ENCODE measurements at places on chromosomes 5 and 9.

GRCh38 chr5:147290261-147290660 is 55.4 kb downstream of the STK32A start:
- no peak for DNase-seq

- no peak for DNase-seq
Measured at GRCh38 chr9:124514874-124515273, 7.7 kb upstream of the NR5A1 start.

DNA sequence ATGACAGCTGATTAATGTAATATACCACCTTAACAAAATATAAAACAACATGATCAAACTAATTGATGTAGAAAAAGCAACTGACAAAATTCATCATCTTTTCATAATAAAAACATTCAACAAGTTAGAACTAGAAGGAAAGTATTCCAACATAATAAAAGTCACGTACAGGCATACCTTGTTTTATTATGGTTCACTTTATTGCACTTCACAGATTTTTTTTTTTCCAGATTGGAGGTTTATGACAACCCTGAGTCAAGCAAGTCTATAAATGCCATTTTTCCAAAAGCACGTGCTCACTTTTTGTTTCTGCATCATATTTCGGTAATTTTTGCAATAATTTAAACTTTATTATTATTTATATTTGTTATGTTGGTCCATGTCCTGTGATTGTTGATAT is 1120.3 kb downstream of the PTPRD start:
- no peak for DNase-seq

GRCh38 chr9:122207096-122207495 is 21.7 kb downstream of the LHX6 start:
- DNase-seq, result no peak

- DNase-seq, result no peak
Measured at GRCh38 chr9:136844761-136845464, 2.6 kb downstream of the AJM1 start.

DNA sequence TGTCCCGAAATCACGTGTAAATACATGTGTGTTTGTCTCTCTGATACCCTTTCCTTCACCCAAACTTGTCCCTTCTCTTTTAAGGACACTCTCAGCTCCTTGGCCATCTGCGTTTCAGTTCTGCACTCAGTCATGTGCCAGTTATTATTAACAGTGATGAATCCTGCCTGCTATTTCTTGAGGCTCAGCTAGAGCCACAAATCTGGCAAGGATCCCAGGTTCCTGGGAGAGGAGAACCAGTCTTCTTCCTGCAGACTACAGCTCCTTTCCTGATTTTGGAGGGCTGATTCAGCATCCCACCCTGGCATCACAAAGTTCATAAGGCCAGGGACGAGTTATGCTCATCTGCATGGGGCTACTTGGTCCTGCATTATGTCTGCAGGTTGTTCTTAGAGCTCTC is 5.6 kb downstream of the MAMDC2 start:
- DNase-seq, result no peak

DNA sequence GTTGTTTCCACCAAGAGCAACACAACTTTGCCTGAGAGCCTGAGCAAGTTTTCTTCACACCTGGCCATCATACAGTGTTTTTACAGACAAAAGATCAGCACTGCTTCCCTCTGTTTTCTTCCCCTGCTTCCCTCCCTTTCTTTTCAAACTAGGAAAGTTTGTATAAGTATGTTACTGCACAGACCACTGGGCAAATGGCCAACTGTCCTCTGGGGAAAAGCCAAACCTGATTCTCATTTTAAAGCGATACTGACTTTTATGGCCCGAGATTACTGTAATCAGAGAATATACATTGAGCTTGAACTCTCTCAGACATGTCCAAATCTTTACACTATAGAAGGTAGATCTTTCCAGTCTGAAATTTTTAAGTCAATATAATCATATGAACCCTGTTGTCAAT is 415.0 kb downstream of the NFIB start:
- no peak for DNase-seq

- DNase-seq, result no peak
Measured at GRCh38 chr5:42756606-42757601, at the start of gene CCDC152. CCDC152 (plus strand) TSS chr5:42756818; CDS start chr5:42759122, 2,304 bp downstream.

All from NCI-H460 (cell line).